Activated B cell treated with CpG ODN at 0.5 μM for 24 hours (primary cell): ENCODE measurements at places on chromosomes 12 and 14. TPM values are rescaled to one million over a fixed set of nuclear protein-coding genes. Genes with fewer than 3 reads are reported as not detected.

- no peak for DNase-seq
These were observed 410.3 kb downstream of the PCNX1 start for GRCh38 chr14:71317385-71318096.

DNA sequence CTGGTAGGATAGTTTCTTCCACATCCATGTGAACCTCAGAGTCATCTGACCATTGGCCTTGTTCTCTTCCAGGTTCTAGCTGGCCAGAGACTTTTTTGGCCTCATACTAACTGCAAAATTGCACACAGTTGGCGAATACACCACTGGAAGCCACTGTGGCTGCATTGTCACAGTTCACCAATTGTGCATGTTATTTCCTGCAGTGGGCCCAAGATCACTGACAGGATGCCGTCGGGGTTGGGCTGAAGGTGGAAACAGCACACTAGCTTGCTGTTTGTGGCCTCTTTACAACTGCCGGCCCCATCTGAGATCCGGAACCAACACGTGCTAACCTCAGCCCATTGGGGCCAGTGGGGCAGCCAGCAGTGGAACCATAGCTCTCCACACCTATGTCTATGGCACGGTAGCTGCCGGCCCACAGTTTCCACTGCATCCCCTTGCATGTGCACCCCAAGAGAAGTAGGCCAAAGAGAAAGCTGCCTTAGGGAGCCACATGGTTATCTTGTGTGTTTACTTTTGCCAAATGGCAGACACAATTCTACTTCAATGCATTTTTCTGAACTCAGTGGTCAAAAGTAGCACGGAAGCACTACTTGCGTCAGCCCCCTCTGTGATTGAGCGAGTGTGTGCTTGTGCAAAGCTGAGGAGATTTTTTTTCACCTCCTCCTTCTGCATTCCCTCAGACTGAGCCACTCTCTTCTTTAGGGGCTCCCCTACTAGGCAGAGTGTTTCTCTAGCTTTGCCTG, 464.0 kb downstream of the RAD51B start:
- DNase-seq, result peak; percentile 61

- no peak for DNase-seq
These were observed 11.1 kb upstream of the SLC6A12 start for GRCh38 chr12:225012-225411.

DNA sequence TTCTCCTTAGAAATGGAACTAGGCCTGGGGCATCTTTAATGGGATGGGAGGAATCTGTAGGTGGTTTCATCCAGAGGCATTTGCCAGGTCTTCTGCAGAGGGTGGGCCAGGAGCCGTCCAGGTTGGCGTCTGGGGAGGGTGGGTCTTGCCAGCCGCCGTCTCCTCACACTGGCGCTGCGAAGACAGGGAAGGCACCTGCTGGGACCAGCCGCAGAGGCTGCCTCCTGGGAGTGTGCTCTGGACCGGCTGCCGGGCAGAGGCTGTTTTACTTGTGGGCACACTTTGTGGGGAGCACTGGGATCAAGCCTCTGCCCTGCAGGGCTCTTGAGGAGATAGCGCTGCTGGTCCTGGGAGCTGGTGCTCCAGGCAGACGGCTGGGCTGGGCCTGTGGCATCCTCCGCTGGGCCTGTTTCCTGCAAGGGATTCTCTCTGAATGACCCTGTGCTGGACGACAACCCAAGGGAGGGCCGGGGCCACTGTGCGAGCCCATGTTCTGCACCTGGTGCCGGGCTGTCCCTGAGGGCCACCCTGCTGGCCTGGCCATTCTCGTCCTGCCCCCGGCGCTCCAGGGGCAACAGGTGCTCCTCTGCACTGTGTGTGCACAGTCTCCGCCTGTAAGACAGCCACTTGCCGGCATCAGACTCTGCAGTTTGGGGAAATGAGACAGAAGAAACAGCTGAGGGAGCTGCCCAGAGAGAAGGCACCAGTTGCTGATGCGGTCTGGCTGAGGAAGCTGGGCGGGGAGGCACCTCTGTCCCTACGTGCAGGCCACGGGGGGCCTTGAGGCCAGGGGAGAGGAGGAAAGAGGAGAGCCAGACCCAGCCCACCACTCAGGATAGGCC, 10.0 kb upstream of the TEX22 start:
- DNase-seq, result no peak

DNA sequence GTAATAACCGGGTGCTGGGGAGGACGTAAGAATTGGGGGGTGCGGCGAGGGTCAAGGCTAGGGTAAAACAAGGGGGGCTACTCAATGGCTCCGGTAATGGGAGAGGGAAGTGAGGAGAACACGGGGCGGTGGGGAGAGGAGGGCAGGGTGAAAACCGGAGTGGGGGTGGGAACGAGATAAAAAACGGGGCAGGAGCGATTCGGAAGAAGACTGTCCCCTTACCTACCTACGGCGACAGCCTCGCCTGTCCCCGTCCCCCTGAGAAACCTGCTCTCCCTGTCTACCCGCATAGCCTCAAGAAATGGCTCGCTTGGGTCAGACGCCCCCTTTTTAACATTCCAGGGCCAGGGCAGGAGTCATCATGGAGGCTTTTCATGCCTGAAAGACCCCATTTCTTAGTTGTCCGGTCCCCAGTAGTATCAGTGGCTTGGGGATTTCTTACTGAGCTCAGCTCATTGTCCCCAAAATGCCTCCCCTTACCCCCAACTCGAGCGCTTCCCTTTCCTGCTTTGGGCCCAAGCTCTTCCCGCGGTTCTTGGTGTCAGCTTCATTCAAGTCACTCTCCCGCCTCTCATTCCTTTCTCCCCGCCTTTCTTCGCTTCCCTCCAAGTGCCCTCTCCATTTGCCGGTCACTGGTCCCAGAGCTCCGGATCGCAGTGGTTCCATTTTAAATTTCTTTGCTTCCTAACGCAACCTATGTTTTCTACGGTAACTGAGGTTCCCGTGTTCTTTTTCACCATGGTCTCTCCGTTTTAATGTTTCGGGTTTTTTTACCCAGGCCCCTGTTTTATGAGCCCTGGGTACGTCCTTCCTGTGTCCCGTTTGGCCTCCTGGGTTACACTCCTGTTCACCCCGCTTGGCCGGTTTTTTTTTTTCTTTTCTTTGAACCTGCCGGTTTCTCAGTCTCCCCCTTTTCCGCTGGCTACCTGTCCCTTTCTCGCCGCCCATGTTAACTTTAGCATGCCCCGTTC, 1.2 kb upstream of the WSB2 start:
- peak; percentile 20 for DNase-seq

Gene SLC6A12
- not detected in 2 replicates for total RNA-seq

Gene NRIP2
- not detected in 2 replicates for total RNA-seq

- DNase-seq, result no peak
These were observed 11.4 kb downstream of the PYGL start for GRCh38 chr14:50932592-50933495.

Gene JAG2
- total RNA-seq, result 0.07 and 0.44 TPM in 2 replicates

GRCh38 chr14:68771631-68772030, 21.2 kb downstream of the ZFP36L1 start:
- DNase-seq, result no peak

- DNase-seq, result no peak
These were observed 200.5 kb upstream of the OR4E1 start for GRCh38 chr14:21874167-21874566.

- no peak for DNase-seq
These were observed 715 bp downstream of the NEK9 start for GRCh38 chr14:75126121-75126544.

Gene KIF26A
- total RNA-seq, result not detected in 2 replicates

DNA sequence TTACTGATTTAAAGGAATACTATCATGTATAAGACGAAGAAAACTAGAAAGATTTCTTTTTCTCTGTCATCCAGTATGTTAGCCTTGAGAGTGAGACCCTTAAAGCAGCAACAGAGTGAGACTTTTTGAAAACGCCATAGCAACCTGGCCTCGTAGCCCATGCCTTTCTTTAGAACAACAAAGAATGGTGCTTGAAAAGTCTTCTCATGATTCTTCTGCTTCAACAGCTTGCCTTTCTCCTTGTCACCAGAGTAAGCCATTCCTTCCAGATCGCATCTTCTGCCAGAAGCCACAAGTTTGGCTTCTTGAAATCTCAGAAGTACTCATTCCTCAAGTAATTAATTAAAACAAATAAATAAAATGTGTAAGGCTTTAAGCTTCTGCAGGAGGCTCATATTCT, 109.3 kb downstream of the PDE3A start:
- DNase-seq, result no peak

- DNase-seq, result no peak
These were observed 2.0 kb upstream of the ZNF410 start for GRCh38 chr14:73884438-73885190.

- DNase-seq, result no peak
These were observed 900 bp upstream of the MTERF2 start for GRCh38 chr12:106987846-106988245.

GRCh38 chr12:96880220-96880619, 26.8 kb upstream of the NEDD1 start:
- no peak for DNase-seq

DNA sequence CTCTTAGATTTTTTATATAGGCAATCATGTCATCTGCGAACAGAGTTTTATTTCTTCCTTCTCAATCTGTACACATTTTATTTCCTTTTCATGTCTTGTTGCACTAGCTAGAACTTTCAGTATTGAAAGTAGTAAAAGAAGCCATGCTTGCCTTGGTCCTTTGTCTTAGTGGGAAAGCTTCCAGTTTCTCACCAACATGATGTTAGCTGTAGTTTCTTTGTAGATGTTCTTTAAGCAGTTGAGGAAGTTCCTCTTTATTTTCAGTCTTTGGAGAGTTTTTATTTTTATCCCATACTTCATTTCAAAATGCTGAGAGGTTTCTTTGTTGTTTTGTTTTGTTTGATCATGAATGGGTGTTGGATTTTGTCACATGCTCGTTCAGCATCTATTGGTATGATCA, 12.7 kb upstream of the RIMKLB start:
- no peak for DNase-seq

Gene ACVRL1
- total RNA-seq, result not detected in 2 replicates

GRCh38 chr14:55329999-55330710, 58.9 kb downstream of the FBXO34 start:
- no peak for DNase-seq

DNA sequence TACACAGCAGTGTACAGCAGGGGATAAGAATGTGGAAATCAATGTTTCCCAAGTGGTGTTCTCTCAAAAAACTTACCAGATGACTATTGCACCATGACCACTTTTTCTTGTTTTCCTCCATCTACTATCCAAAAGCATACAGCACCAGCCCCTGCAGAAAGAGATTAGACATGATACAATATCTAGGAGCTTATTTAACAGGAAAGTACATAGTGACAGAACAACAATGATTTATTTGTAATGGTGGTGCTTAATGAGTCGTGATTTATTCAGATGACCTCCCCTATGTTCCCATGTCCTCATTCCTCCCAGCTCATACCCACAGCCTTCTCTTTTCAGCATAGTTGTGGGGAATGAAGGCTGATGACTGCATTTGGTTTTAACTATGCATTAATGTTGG, 413.6 kb downstream of the BTG1 start:
- DNase-seq, result no peak

- DNase-seq, result no peak
These were observed 84.1 kb upstream of the PLEKHA5 start for GRCh38 chr12:19045426-19045825.

DNA sequence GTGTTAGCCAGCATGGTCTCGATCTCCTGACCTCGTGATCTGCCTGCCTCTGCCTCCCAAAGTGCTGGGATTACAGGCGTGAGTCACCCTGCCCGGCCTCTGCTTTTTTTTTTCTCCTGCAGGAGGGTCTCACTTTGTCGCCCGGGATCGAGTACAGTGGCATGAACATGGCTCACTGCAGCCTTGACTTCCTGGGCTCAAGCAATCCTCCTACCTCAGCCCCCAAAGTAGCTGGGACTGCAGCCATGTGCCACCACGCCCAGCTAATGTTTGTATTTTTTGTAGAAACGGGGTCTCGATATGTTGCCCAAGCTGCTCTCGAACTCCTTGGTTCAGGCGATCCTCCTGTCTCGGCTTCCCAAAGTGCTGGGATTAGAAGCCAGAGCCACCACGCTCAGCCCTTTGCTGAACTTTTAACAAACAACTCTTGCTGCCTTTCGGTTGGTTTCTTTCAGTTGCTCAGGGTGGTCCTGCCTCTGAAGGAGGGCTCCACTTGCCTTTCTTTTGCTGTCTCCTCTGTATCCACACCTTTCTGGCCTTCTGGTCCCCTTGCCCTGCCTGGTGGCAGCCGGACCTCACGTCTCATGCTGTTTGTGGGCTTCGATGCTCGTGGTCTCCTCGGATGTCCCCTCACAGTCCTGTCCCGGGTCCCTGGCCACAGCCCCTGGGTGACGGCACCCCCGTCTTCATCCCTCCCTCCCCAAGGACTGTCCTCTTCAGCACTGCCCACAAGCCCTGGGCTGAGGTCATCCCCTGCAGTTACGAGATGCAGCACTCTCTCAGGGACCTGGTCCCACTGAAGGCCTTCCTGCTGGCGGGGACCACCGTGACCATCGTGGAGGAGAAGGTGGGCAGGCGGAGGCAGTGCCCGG, 3.8 kb upstream of the B3GNT4 start:
- no peak for DNase-seq

DNA sequence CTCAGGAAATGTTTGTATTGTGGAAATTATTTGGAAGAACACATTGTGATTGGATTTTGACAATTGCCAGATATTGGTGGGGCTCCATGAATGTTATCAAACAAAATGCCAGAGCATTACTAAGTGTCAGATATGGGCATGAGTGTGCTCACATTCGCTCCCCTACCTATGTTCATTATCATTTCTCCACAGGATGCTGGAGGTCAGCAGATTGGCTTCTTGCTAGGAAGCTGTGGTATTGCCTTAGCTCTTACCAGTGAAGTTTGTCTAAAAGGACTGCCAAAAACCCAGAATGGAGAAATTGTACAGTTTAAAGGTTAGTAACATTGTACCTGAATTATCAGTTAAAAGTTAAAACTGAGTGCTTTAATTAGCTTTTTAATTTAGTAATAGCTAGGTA, 78.3 kb upstream of the ATF1 start:
- DNase-seq, result no peak

GRCh38 chr12:25699454-25699853, 146.4 kb upstream of the LMNTD1 start:
- DNase-seq, result no peak

Gene MANSC1
- 0.86 and 1.5 TPM in 2 replicates for total RNA-seq

Gene HPD
- not detected in 2 replicates for total RNA-seq

DNA sequence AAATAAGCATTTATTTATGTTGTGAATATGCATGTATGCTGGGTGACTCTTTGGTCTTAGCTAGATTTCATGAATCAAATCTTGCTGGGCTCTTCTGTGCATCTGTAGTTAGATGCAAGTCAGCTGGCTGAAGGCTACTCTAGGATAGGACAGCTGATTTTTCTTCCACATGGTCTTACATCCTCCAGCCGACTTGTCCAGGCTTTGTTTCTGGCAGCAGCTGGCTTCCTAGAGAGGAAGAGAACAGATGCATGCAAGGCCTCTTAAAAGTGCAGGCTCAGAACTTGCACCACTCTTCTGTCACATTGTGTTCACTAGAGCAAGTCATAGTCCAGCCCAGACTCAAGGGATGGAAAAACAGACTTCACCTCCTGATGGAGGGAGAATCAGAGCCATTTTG, 435.4 kb upstream of the STXBP6 start:
- no peak for DNase-seq

- no peak for DNase-seq
These were observed 50.1 kb downstream of the RERG start for GRCh38 chr12:15171012-15171655.

Gene KRT73
- total RNA-seq, result not detected in 2 replicates

Gene PCED1B
- total RNA-seq, result 60.9 and 65.4 TPM in 2 replicates

Gene CCND2
- total RNA-seq, result 230 and 237 TPM in 2 replicates

GRCh38 chr12:54240129-54240528, 39.8 kb downstream of the CBX5 start:
- DNase-seq, result no peak

GRCh38 chr14:85572011-85572410, 42.1 kb downstream of the FLRT2 start:
- no peak for DNase-seq

Gene RAN
- 748 and 757 TPM in 2 replicates for total RNA-seq

Gene FSCB
- not detected in 2 replicates for total RNA-seq
